Activated T-cell treated with anti-CD3 and anti-CD28 coated beads, Interleukin-2, amount 50 U/mL, for 24 hours (primary cell): ENCODE measurements at places on chromosomes 3 and 15.

- no peak for DNase-seq
Measured at GRCh38 chr3:143242101-143242500, 122.5 kb downstream of the CHST2 start.

DNA sequence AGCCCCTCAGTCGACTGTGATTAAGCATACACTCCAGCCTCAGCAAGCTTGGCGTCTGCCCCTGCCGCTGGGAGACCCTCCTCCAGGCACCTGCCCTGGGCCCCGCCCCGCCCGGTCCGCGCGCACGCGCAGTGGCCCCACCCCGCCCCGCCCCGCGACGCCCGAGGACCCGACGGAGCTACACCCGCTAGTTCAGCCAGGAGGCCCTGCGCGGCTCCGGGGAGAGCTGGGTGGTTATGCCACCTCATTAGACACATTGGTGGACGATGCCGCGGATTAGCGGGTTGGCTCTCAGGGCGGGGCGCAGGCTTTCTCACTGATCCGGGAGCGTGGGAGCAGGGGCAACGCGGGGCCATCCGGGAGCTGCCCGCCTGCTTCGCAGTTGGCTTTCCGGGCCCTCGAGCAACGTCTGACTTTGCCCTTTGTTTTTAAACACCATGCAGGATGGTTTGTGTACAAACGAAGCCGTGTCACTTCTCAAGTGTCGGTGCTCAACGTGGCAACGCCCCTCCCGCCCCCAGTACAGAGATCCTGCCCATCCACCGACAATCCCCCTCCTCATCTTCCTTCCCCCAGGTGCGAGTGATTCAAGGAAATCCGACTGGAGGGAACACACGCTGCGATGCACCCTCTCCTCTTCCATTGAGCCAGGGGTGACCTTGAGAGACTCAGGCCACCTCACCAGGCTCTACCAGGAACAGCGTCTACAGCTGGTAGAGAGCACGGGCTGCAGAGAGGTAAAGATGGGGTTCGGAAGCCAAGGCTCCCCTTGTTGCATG lies 109.3 kb downstream of the SHQ1 start:
- DNase-seq = peak; percentile 84

GRCh38 chr3:21750080-21750696 lies 822 bp downstream of the ZNF385D start:
- no peak for DNase-seq

DNA sequence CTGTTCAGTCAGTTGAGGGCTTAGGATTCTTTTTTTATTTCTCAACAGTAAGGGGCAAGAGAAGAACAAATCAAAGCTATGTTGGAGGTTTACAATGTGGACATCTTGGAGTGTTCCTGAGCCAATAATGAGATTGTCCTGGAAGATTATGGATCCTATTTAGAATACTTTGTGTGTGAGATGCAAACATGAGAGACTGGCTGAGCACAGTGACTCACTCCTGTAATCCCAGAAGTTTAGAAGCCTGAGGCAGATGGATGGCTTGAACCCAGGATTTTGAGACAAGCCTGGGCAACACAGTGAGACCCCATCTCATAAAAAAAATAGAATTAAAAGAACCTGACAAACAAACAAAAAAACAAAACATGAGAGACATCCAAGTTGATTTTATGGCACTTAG lies 351.6 kb downstream of the GAP43 start:
- no peak for DNase-seq

- no peak for DNase-seq
Measured at GRCh38 chr3:56590814-56591213, 33.8 kb downstream of the CCDC66 start.

GRCh38 chr15:34607832-34608231 lies 24.4 kb upstream of the GOLGA8B start:
- no peak for DNase-seq

DNA sequence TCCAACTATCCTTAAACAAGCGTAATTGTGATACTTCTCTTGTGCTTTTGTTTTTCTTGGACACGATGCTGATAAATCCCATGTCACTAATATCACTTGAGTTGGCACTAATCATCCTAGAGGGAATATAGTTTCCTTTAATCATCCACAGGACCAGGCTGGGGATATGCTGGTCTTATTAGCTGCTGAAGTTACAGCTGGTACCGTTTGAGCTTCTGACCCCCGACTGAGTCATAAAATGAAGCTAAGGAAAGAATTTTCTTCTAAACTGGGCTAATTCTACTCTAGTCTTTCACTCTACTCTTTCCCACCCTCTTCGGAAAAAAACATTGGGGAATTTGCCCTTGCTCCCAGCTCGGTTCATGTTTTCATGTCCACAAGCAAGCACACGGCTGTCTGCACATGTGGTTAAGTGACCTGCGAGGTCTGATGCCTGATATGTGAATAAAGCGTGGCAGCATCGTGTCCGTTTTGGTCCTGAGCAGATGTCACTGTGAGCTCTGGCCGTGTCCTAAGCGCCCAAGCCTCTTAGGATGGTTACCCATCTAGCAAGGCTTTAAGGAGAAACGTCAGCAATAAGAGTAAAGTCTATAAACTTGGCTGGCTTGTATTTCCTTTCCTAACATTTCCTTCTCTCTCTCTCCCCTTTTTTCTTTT lies 223.7 kb downstream of the ITPR1 start:
- DNase-seq = no peak

DNA sequence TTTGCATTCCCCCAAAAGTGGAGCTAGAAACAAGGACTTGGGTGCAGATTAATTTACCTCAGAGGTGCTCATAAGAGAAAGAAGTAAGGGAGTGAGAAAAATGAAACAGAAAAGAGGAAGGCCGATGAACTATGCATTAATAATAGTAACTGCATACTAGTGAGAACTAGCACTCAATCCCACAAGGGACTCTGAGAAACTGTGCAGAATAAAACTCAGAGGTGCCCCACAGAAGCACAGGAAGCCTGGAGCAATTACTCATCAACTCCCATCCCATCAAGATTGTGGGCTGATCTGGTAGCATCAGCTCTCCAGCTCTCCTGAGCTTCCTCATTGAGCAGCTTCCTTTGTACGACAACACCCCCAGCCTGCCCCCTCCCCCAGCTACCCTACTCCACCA lies 50.8 kb downstream of the CLDN18 start:
- DNase-seq = no peak

- no peak for DNase-seq
Measured at GRCh38 chr3:137295336-137295735, 337.6 kb downstream of the IL20RB start.

GRCh38 chr3:156729460-156730179 lies 55.2 kb downstream of the TIPARP start:
- DNase-seq = no peak

- DNase-seq = no peak
Measured at GRCh38 chr3:150783316-150783715, 20.3 kb upstream of the SIAH2 start.

DNA sequence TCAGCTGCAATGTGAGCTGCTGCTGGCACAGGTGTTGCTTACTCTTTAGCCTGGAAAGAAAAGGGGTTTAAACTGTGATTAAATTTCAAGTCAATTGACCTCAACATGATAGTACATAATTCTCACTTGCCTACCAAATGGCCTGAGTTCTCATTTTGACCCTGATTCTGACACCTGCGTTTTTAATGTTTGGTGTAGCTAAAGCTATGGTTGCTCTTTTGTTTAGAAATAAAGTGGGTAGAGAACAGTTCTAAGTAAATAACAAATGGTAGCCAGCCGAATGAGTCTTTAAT lies 100.8 kb upstream of the SOX2 start:
- DNase-seq = no peak

DNA sequence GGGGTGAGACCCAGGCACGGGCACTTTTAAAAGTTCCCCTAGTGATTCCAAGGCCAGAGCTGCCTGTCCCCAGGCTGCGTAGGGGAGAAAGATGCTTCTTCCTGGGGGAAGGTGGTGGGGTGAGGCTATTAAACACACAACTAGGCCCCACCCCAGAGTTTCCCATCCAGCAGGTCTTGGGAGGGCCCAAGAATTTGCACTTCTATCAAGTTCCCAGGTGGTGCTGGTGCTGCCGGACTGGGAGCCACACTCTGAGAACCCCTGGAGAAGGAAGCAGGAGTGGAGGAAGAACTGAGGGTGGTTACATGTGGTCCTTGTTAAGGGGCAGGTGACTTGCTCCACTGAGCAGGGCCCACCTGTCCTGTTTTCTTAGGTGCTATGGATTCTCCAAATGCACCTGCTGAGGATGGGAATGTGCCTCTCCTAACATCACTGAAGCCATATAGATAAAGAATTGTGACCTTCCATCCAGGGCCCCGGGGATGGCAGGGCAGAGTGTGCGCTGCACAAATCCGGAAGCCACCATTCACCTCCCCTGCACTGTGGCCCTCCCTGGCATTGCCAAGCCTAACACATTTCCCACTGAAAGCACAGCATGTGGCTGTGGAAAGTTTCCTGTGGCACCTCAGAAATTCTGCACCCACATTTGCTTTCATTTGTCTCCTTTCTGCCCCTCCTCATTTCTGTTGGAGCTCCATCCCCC lies 111.5 kb upstream of the MEF2A start:
- DNase-seq = no peak

GRCh38 chr3:94115482-94115881 lies 52.6 kb downstream of the NSUN3 start:
- DNase-seq = no peak

DNA sequence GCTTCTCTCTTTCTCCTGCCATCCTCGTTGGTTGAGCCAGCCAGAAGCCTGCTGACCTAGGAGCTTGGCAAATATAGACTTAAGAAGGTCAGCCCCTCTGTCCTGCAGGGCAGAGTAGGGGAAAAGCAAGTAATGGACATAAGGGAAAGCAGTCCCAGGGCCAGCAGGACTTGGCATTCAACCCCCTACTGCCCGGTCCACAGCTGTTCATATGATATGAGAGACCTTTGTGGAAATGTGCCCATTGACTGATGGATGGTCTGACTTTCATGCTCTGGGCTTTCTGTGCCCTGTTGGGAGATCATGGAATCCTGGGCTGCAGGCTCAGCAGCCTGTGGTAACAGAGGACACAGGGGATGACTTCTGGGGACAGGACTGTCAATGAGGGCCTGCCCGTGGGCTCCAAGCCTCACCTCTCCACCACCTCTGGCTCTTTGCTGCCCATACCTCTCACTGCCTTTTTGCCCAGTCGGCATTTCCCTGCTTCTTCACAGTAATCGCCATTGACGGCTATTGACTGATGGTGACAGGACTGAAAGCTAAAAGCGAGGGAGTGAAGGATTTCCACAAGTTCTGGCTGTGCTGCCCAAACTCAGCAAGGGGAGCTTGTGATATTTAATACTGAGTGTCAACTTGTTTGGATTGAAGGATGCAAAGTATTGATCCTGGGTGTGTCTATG lies 60.0 kb upstream of the NMNAT3 start:
- no peak for DNase-seq

DNA sequence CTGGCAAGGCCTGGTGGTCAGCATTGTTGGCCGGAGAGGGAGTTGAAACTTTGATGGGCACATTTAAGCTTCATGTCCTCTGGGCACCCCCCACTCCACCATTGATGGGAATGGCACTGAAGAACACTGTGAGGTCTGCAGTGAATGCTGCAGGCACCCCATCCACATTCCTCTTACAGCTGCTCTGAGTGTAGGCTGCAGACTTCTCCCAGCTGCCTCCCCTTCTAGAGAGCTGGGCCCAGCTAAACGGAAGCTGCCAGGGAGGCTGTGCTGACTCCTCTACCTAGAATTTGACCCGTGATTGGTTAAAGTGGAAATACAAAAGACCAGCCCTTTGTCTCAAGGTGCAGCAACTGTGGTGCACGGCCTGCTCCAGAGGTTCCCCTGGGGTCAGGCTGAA lies 10.6 kb downstream of the TMEM158 start:
- no peak for DNase-seq

DNA sequence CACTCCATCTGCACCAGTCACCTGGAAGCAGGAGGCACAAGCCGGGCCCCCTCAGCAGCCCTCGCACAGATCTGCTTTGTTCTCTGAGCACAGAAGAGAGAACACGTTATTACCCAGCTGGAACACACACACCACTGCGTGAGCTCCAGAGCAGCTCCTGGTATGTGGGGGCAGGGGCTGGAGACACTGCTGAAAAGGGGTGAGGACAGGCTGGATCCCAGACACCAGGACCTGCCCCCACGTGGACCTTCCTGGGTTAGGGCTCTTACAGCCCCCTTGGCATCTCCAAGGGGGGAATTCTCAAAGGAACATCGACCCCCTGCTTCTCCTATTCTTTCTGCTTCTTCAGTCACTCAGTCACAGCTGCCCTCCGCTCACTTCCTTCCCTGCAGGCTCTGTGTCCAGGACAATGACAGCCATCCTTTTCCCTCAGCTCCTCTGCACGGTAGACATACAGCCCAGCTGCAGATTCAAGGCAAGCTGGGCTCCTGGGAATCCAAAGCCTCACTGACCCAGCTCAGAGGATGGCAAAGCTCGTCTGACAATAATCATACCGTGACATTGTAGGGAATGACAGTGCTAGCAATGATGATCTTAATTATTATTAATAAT lies 33.7 kb downstream of the PRR20G start:
- DNase-seq = no peak

GRCh38 chr3:16147220-16147994 lies 27.1 kb upstream of the GALNT15 start:
- no peak for DNase-seq

- DNase-seq = peak; percentile 89
Measured at GRCh38 chr15:70763120-70763949, at the start of gene UACA. UACA (minus strand) TSS chr15:70763558; CDS start chr15:70763407, 151 bp downstream.

DNA sequence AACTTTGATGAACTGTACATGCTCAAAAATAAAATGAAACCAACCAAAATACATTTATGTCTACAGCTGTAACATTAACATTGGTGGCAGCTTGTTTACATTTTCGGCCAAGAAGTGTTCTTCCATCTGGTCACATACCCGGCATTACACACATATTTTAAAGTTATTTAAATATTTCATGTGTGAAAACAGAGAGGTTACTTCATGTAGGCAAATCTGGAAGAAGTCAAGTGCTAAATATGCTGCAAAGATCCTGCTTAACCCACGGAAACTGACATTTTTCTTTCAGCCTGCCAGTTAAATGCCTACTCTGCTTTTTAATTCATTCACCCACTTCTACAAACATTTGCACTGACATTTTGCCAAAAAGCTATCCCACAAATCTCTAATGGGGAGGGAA lies 69.7 kb downstream of the MB21D2 start:
- DNase-seq = no peak

- DNase-seq = no peak
Measured at GRCh38 chr3:112774293-112774926, 72.3 kb downstream of the CD200R1L start.

GRCh38 chr3:123371426-123371825 lies 77.5 kb downstream of the ADCY5 start:
- no peak for DNase-seq

- DNase-seq = no peak
Measured at GRCh38 chr3:164608554-164609276, 469.6 kb downstream of the SI start.

- no peak for DNase-seq
Measured at GRCh38 chr15:63191895-63192618, 2.7 kb downstream of the RAB8B start.

GRCh38 chr3:9866639-9867038 lies 13.4 kb downstream of the CIDEC start:
- DNase-seq = no peak
